ENCODE measurements at places on chromosomes 12 and 14.

- no peak for DNase-seq
Observed at GRCh38 chr12:44431647-44432343, 444.3 kb downstream of the NELL2 start.

DNA sequence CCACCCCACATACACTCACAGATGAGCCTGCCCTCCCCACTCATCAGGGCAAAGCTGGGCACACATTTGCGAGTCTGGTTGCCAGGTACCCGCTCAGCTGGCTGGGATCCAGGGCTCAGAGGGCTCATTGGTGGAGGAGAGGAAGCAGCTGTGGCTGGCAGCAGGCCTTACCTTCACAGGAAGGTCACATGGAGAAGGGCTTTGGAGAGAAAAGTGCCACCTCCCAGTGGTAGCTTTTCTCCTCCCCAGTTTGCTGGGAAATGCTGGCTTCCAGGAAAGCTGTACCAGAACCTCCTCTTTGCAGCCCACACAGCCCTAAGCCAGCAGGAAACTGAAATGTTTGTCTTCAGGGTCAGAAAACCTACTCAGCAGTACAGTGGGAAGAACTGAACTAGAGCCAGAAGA lies 55.6 kb downstream of the LGMN start:
- DNase-seq = peak; percentile 41

- no peak for DNase-seq
Observed at GRCh38 chr12:3795492-3796133, 42.7 kb upstream of the CRACR2A start.

DNA sequence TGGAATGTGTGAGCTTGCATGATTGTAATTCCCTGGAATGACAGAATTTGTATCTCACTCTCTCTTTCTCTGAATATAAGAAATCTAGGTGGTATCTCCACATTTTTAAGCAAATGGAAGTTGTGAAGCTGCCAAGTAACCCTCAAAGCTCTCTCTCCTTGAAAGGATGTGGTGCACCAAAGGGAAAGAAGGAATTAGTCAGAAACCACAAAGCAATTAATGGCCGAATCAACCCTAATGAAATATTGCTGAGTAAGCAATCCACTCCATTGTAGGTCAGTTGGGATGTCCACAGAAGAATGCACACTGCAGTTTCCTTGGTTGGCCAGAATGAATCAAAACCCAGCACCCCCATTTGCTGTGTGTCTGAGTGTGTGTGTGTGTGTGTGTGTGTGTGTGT lies 153.5 kb downstream of the KCNA5 start:
- no peak for DNase-seq

- no peak for DNase-seq
Observed at GRCh38 chr12:124599074-124599999, 31.9 kb upstream of the NCOR2 start.

DNA sequence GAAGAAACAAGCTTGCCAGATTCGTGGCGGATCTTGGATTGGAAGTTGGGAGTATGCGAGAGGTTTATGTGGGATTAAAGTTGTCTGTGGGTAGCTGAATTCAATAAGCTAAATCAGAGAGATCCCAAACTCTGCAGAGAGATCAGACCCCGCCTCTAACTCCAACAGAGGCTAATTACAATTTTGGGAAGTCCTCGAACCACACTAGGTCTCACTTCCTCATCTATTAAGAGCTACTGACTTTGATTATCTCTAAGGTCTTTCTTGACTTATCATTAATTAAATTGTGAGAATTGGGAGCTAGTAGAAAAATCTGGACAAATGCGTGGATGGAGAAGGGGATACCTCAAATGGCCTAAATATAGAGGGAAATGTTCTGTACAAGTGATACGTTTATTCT lies 9.1 kb downstream of the NTF3 start:
- DNase-seq = no peak

GRCh38 chr12:49089821-49090773 lies 4.5 kb downstream of the DHH start:
- peak; percentile 34 for DNase-seq

DNA sequence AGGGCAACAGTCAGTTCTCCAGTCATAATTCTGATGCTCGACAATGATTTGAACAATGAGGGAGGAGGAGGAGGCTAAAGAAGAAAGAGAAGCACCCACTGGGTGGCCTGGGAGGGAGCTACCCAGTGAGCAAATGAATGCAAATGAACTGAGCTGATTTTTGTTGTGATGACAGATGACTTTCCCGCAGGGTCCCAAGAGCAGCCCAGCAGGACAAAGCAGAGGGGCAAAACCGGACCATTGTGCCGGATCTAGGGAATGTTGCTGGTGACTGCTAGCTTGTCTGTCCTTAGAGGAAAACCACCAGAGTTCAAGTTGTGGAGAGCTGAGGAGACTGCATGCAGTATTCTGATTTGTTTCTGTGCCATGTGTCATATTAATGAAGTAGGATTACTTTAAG lies 162.8 kb downstream of the MON2 start:
- DNase-seq = no peak

DNA sequence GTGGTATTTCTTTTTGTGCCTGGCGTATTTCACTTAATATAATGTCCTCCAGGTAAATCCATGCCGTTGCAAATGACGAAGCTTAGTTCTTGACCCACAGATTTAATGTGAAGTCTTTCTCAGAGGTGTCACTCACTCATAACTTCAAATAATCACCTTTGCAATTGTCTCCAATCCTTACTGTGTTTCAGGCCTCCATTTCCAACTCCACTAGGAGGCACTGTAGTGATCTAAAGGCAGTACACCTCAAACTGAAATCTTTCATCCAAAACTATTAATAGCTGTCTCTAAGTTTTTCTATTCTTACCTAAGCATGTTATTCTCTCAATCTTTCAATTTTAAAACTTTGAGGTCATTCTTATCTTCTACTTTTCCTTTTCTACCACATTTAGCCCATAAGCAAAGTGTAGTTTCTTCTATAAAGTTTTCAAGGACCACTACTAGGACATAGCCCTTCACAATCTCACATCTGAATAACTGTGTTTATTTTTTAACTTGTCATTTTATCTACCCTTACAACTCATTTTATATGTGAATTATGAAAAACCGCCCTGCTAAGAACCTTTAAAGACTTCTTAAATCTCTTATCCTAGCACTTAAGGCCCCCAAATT lies 25.5 kb upstream of the FBXO34 start:
- no peak for DNase-seq

DNA sequence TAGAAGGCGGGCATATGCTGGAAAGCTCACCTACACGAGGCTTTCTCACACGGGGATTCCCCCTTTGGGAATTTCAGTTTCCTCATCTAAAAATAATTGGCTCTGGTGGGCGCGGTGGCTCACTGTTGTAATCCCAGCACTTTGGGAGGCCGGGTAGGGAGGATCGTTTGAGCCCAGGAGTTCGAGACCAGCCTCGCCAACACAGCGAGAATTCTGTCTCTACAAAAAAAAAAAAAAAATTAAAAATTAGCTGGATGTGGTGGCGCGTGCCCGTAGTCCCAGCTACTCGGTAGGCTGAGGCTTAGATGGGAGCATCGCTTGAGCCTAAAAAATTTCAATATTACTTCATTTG lies 400 bp upstream of the NDUFA12 start:
- DNase-seq = no peak

DNA sequence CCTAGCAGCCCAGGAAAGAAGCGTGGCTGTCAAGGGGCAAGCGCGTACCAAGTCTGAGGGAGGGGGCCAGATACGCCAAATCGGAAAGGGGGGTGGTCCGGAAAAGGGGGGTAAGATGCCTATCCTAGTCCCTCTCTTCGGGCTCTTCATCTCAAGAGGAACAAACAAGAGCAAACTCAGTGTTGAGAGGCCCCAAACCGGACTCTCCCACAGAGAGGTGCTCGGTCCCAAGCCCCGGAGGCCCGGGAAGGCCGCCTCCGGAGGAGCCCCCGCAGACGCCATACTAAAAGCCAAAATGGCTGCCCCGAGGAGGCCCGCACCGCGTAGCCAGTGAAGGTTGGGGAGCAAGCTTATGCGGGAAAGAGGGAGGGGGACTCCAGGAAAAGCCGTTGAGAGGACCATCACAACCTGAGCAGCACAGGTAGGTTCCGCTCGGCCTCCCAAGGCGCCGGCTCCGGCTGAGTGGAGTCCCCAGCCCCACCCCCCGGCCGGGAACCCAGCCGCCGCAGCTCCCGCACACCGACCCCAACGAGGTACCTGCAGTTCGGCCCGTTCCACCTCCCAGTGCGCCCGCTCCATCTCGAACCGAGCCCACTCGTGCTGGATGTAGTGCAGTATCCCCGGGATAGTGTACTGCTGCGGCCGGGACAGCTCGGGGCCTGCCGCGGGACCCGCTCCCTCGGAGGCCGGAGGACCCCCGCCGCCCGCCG lies at the start of gene AP4S1:
TSS of gene AP4S1 (plus strand) at position 283 of the 710 bp plus-strand sequence. CDS start 40,548 bp downstream, outside the sequence.
- no peak for DNase-seq

- DNase-seq = no peak
Observed at GRCh38 chr12:96710127-96710745, 196.8 kb upstream of the NEDD1 start.

All from tibial nerve (tissue), 4 donors.